Astrocyte of the cerebellum (primary cell): ENCODE measurements at places on chromosomes 3 and 15.

- DNase-seq, result no peak
Measured at GRCh38 chr3:73041537-73041936, 19.9 kb upstream of the EBLN2 start.

GRCh38 chr3:25430287-25430934 is 2.3 kb downstream of the RARB start:
- no peak for DNase-seq

GRCh38 chr15:82371656-82372055 is 22.4 kb upstream of the GOLGA6L10 start:
- no peak for DNase-seq

GRCh38 chr3:36868614-36869436 is 76.0 kb downstream of the TRANK1 start:
- DNase-seq, result peak; percentile 47

DNA sequence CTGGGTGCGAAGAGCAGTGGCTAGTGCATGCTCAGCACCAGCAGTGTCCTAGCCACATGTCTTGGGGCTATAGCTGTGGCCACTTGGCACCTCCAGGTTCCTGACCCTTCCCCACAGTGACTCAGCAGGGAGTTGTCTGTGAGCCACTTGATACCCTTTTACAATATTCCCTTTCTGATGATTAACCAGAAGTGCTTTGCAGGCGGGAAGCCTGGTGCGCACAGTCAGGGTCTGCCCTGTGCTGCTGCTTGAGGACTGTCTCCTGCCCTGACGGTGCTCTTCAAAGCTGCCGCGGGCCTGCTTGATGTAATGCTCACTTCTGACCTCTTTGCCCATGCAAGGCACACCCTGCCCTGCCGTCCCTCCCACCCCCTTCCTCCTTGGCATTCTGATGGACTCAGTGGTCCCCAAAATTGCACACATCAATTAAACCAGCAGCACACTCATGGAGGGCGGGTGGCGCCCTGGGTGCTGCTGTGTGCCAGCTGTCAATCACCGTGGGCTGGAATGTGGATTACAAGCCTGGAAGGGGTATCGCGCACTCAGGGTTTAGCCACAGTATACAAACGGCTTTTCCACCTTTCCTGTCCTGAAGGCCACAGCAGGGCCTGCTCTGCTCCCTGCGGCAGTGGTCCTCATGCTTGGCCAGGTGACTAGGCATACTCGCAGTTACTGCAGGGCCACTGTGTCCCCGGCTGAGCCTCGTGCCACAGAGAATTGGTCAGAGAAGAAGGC is 40.9 kb upstream of the PCSK6 start:
- DNase-seq, result no peak
